ENCODE measurements at places on chromosomes 1 and 21. TPM values are rescaled to one million over a fixed set of nuclear protein-coding genes. Genes with fewer than 3 reads are reported as not detected.

C1orf21 gene
- total RNA-seq = 17.2 TPM

CD247 gene
- total RNA-seq = 324 TPM

KCNH1 gene
- not detected for total RNA-seq

NHLH1 gene
- total RNA-seq = 0.38 TPM

LEMD1 gene
- 0.98 TPM for total RNA-seq

NUP210L gene
- total RNA-seq = 0.10 TPM

S100A7 gene
- total RNA-seq = not detected

FH gene
- 30.5 TPM for total RNA-seq

LCE1F gene
- not detected for total RNA-seq

WNT3A gene
- total RNA-seq = 0.28 TPM

ST6GALNAC5 gene
- total RNA-seq = not detected

GRCh38 chr1:11051781-11052511 is 4.9 kb upstream of the MASP2 start:
- H3K4me1 ChIP-seq = no peaks in the 10 kb centered on the region
- no peak overlapping the region for H3K27ac ChIP-seq
- no peak for DNase-seq
- no peaks in the 10 kb centered on the region for H3K27me3 ChIP-seq

DNA sequence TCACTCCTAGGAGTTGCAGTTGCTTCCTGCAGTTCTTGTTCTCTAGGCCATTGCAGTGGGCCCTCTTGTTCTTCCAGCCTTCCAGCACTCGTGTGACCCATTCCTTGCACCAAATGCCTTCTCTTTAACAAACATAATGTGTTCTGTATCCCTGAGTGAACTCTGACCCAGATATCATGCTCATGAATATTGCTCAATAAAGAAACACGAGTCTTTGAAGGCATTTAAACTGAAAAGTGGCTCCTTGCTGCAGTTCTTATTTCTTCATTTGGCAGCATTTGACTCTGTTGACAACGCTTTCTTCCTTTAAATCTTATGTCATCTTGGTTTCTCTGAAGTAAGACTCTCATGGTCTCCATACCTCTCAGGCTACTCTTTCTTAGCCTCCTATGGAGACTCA is 100.7 kb upstream of the PDE4B start:
- DNase-seq = no peak
- peaks cover 5% of the 10 kb centered on the region for H3K4me1 ChIP-seq
- no peaks in the 10 kb centered on the region for H3K36me3 ChIP-seq
- no peak overlapping the region for H3K27ac ChIP-seq

- no peak overlapping the region for H3K4me3 ChIP-seq
- H3K4me1 ChIP-seq = no peaks in the 10 kb centered on the region
- no peak overlapping the region for H3K27ac ChIP-seq
- H3K36me3 ChIP-seq = peaks cover 10% of the 10 kb centered on the region
- no peaks in the 10 kb centered on the region for H3K27me3 ChIP-seq
- no peak for DNase-seq
Observed at GRCh38 chr1:180181048-180181447, 26.4 kb downstream of the QSOX1 start.

- H3K4me1 ChIP-seq = no peaks in the 10 kb centered on the region
- no peaks in the 10 kb centered on the region for H3K36me3 ChIP-seq
- H3K4me3 ChIP-seq = no peak overlapping the region
- DNase-seq = no peak
- H3K27me3 ChIP-seq = no peaks in the 10 kb centered on the region
Observed at GRCh38 chr21:24881506-24881905, 725.8 kb downstream of the MRPL39 start.

DNA sequence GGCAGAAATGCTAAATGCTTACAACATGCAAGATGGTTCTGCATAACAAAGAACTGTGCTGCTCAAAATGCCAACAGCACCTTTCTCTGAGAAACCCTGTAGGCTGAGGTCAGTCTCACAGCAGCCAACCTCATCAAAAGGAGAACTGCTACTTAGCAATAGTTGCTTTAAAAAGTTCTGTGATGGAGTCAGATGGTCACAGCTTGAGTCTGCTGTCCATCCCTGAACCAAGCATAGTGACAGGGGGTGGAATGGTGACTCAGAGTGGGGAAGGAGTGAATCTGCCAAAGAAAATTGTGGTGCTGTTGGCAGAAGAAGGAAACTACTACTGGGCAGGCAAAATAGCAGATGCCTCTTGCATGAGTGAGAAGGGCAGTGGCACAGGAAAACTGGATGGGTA is 106.0 kb upstream of the FAM78B start:
- no peak for DNase-seq
- H3K4me1 ChIP-seq = no peaks in the 10 kb centered on the region
- no peaks in the 10 kb centered on the region for H3K36me3 ChIP-seq
- H3K27me3 ChIP-seq = no peaks in the 10 kb centered on the region

- DNase-seq = no peak
- no peaks in the 10 kb centered on the region for H3K4me1 ChIP-seq
- no peaks in the 10 kb centered on the region for H3K36me3 ChIP-seq
- no peaks in the 10 kb centered on the region for H3K27me3 ChIP-seq
Observed at GRCh38 chr1:36520771-36521420, 38.2 kb upstream of the CSF3R start.

DNA sequence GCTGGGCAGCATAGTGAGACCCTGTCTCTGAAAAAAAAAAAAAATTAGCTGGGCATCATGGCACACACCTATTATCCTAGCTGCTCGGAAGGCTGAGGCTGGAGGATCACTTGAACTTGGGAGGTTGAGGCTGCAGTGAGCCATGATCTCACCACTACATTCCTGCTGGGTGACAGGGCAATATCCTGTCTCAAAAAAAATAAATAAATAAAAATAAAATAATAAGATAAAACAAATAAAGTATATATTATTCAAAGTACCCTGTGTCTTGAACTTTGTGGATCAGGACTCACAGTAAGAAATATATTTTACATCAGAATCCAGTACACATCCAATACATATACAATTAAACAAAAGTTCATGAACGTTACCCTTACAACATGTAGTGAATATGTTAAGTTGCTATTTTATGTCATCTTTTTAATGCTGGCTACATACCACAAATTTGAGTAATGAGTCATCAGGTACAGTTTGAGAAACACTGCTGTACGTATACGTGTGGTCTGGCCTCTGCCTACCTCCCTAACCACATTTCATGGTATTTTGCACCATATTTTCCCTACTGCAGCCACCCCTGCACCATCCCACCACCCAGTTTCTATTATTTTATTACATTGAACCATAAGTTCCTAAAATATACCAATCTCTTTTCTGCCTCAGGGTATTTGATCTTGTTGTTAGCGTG is 4.4 kb downstream of the NME7 start:
- no peak overlapping the region for H3K4me3 ChIP-seq
- H3K36me3 ChIP-seq = no peaks in the 10 kb centered on the region
- H3K27ac ChIP-seq = no peak overlapping the region

- no peak overlapping the region for H3K27ac ChIP-seq
- no peaks in the 10 kb centered on the region for H3K36me3 ChIP-seq
- peaks cover 4% of the 10 kb centered on the region for H3K4me1 ChIP-seq
- H3K27me3 ChIP-seq = no peaks in the 10 kb centered on the region
- DNase-seq = no peak
- no peak overlapping the region for H3K4me3 ChIP-seq
Observed at GRCh38 chr1:206972728-206973127, 2.5 kb upstream of the FCAMR start.

- H3K4me1 ChIP-seq = peaks cover 57% of the 10 kb centered on the region
- peaks cover 9% of the 10 kb centered on the region for H3K36me3 ChIP-seq
Observed at GRCh38 chr1:204463125-204464060, 31.2 kb downstream of the PIK3C2B start.

GRCh38 chr1:24754229-24754628 is 9.0 kb downstream of the CLIC4 start:
- no peaks in the 10 kb centered on the region for H3K4me1 ChIP-seq
- no peaks in the 10 kb centered on the region for H3K36me3 ChIP-seq
- H3K4me3 ChIP-seq = no peak overlapping the region

DNA sequence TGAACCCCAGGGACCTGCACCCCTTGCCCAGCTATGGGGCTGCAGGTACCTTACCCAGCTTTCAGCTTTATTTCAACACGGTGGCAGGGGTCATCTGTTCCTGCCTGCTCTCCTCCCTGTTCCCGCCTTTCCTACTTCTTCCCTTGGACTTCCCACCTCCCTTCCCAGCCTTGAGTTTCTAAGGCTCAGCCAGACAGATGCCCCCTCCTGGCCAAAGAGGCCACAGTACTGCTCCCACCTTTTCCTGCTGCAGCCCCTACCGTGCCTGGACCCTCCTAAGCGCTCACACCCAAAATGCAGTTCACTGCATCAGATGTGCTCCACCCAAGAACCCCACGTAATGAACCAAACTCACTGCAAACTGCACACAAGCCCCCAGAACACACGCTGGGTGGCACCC is 7.7 kb downstream of the NOC2L start:
- H3K36me3 ChIP-seq = peaks cover 30% of the 10 kb centered on the region
- H3K4me3 ChIP-seq = no peak overlapping the region
- no peak for DNase-seq
- no peak overlapping the region for H3K27ac ChIP-seq
- H3K27me3 ChIP-seq = no peaks in the 10 kb centered on the region
- no peaks in the 10 kb centered on the region for H3K4me1 ChIP-seq

DNA sequence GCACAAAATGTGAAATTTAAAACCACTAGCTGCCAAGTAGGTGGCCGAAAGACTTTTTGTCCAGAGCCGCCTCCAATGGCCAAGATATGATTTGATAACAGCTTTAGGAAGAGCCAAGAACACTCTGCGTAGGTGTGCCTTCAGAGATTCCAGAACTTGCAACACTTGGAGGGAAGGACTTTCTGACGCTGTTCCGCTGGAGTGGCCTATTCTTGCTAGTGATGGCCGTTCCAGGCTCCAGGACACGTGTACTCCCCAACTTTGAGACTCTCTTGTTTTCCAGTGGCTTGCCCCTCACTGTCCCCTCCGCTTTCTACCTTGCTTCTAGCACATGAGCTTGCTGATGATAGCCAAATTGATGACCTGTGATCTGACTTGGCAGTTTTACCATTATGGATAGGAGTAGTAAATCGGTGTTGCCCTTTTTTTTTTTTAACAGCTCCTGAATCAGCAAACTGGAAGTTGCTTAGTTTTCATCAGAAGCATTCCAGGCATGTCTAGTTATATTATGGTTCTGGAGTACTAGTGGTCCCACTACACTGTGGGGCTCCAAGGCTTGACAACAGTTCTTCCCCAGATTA is 1.0 kb downstream of the PRDX6 start:
- H3K27me3 ChIP-seq = no peaks in the 10 kb centered on the region
- DNase-seq = no peak
- H3K36me3 ChIP-seq = no peaks in the 10 kb centered on the region
- H3K4me3 ChIP-seq = peak overlapping the region; percentile 80
- peak overlapping the region; percentile 70 for H3K27ac ChIP-seq
- peaks cover 24% of the 10 kb centered on the region for H3K4me1 ChIP-seq

GRCh38 chr1:77018761-77019160 is 151.5 kb downstream of the ST6GALNAC5 start:
- no peak for DNase-seq
- no peak overlapping the region for H3K27ac ChIP-seq
- H3K27me3 ChIP-seq = no peaks in the 10 kb centered on the region
- H3K4me1 ChIP-seq = no peaks in the 10 kb centered on the region

GRCh38 chr21:44329086-44329889 is 9.9 kb downstream of the CFAP410 start:
- no peaks in the 10 kb centered on the region for H3K4me1 ChIP-seq
- H3K27me3 ChIP-seq = no peaks in the 10 kb centered on the region
- no peak overlapping the region for H3K4me3 ChIP-seq
- DNase-seq = no peak
- H3K36me3 ChIP-seq = peaks cover 22% of the 10 kb centered on the region

DNA sequence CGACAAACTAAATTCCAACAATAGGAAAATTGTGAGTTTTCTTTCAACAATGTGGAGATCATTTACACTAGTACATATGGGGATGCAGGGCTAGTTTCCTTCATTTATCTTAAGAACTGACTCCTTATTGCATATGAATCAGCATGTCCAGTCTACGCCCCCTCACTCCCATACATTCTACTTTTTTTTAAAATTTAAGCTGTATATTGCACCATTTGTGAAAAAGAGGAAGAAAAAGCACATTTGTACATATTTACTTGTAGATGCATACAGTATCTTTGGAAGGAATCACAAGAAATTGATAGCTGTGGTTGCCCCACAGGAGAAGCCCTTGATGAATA is 15.9 kb downstream of the VPS26C start:
- no peak overlapping the region for H3K4me3 ChIP-seq
- no peak for DNase-seq
- H3K27ac ChIP-seq = no peak overlapping the region
- no peaks in the 10 kb centered on the region for H3K36me3 ChIP-seq

GRCh38 chr1:14983277-14983676 is 170.3 kb upstream of the TMEM51 start:
- H3K4me3 ChIP-seq = no peak overlapping the region
- H3K36me3 ChIP-seq = no peaks in the 10 kb centered on the region
- H3K4me1 ChIP-seq = no peaks in the 10 kb centered on the region
- H3K27ac ChIP-seq = no peak overlapping the region
- DNase-seq = no peak

DNA sequence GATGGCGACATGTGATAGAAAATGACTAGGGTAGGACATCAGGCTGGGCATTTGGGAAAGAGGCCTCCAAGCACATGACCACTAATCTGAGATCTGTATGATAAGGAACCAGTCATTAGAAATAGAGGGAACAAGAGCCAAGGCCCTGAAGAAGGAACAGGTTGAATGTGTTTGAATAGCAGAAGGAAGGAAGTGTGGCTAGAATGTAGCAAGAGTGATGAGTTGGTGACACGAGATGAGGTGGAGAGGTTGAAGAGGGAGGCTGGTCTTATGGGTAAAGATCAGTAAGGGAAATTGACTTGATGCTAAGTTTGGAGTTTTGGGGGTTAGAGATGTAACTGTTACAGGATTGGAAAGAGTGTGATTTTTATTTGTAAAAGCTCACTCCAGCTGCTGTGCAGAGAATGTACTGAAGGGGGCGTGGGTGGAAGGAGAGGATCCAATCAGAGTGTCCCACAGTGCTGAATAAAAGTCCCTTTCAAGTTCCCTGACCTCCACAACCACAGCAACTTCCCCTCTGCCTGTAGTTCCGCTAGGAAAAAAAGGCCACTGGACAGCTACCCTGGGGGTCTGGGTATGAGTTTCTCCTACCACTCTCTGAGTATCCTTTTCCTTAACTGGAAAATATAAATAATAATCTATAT is 295.0 kb downstream of the OMA1 start:
- DNase-seq = no peak
- H3K4me1 ChIP-seq = peaks cover 8% of the 10 kb centered on the region
- no peak overlapping the region for H3K4me3 ChIP-seq
- H3K27me3 ChIP-seq = peaks cover 27% of the 10 kb centered on the region

DNA sequence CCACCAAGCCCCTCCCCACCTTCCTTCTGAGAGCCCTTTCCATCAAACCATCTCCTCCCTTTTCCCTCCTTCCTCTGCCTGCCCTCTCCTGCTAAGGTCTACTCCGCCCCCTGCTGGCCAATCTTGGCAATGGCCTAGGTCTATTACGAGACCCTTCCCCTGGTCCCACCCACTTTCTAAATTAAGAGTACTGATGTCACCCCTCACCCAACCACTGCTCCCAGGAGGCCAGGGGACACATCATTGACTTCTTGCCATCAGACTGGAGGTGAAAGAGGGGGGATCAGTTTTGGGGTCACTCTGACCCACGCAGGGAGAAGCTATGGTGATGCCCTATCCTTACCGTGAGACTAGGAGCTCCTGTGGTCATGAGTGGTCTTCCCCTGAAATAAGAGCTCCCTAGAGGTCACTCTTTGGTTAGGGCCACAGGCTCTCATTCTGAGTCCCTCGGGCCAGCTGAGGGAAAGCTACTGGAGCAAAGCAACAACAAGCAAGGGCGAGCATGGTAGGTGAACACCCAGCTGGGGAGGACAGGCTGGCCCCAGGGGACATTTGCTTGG is 34.6 kb upstream of the S100A7 start:
- no peaks in the 10 kb centered on the region for H3K36me3 ChIP-seq
- no peak overlapping the region for H3K4me3 ChIP-seq
- no peaks in the 10 kb centered on the region for H3K4me1 ChIP-seq
- peak; percentile 73 for DNase-seq
- no peaks in the 10 kb centered on the region for H3K27me3 ChIP-seq
- no peak overlapping the region for H3K27ac ChIP-seq
